ENCODE measurements at places on chromosomes 1 and 21.

DNA sequence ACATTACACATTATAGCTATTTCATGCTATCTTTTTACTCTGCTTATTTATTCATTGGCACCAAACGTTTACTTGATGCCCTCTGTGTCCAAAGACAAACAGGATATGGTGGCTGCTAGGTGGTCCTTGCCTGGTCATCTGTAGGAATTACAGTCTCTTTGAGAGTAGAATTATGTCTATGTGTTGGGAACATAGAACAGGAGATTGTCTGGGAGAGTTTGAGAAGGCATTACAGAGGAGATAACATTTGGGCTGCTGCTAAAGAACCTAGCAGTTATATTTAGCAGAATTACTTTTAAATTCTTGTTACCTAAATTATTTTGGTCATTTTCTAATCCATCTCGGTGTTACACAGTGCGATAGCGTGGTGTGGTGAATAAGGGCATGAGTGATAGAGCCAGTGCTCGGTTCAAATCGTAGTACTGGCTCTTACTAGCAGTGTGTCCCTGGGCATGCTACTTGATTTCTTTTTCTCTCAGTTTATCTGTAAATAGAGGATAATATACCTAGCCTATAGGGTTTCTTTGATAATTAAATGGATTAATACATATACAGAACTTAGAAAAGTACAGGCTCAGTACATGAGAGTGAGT lies 20.5 kb downstream of the RRP15 start:
- no peak for DNase-seq

- DNase-seq, result no peak
Measured at GRCh38 chr1:40824591-40825434, 37.4 kb downstream of the CITED4 start.

GRCh38 chr21:27419153-27419552 lies 452.3 kb upstream of the ADAMTS5 start:
- DNase-seq, result no peak

DNA sequence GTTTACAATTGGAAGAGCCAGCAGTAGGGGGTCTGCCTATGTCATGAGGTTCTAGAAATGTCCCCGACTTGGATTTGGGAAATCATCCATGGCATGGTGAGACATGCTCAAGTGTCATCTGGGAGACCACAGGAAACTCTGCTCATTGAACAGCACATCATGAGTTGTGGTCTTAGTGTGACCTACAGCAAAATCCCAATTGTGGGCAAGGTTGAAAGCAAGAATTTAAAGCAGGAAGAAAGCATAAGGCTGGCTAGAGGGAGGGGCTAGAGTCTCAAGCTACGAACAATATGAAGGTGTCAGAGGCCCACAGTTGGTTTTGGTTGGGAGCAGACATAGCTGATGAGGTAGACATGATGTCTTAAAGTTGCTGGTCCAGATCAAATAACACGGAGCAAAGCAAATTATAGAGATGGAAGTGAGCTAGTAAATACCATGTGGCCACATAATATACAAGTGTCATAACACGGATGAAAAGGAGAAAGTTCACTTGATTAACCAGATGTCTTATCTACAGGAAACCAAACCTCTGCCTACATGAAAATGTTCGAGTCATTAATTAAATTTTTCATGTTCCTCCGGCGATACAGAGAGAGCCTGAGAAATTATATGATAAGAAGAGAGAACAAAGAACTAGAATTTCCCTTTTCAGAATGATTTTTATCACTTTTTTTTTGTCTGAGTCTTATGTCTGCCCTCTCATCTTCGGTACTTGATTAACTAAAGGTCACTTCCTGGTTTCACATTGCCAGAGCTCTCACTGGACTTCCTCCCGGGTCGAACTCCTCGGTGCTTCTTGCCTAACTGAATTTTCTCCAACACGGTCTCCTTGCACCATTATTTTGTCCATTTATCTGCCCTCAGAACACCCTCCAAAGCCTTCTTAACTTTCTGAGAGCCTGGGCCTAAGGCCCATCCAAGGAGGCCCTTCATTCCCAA lies 67.5 kb upstream of the DUSP10 start:
- DNase-seq, result no peak

DNA sequence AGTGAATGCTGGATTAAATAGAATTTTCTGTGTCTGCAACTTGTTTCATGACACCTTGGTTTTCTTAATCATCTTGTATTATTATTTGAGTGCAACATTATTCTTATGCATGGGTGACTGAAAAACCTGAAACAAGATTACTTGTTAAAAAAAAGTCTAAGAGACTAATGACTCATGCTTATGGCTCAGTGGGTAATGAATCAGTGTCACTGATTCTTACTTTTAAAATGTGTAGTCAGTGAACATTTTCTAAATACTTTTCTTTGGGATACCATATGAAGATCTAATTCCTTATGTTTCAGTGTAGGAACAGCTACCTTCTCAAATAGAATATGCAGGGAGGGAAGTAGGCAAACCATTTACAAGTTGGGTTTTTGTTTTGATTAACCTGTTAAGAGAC lies 65.5 kb downstream of the PRKAA2 start:
- DNase-seq, result no peak

- no peak for DNase-seq
Measured at GRCh38 chr1:29179641-29180184, 2.0 kb downstream of the SRSF4 start.

DNA sequence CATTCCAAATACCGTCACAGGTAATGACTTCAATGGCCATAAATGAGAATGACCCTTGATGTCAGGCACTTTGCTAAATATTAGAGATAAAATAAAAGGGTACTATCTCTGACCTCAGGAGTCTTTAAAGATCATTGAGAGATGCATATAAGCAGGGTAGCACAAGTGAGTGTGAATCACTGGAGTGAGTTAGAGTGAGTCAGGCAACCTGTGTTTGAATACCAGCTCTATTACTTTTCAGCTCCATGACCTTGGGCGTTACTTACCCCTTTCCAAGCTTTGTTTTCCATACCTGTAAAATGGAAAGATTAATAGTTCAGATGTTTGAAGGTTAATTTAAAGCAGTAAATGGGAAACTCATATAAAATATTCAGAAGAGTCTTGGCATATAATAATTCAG lies 1058.0 kb upstream of the ADGRL4 start:
- no peak for DNase-seq

DNA sequence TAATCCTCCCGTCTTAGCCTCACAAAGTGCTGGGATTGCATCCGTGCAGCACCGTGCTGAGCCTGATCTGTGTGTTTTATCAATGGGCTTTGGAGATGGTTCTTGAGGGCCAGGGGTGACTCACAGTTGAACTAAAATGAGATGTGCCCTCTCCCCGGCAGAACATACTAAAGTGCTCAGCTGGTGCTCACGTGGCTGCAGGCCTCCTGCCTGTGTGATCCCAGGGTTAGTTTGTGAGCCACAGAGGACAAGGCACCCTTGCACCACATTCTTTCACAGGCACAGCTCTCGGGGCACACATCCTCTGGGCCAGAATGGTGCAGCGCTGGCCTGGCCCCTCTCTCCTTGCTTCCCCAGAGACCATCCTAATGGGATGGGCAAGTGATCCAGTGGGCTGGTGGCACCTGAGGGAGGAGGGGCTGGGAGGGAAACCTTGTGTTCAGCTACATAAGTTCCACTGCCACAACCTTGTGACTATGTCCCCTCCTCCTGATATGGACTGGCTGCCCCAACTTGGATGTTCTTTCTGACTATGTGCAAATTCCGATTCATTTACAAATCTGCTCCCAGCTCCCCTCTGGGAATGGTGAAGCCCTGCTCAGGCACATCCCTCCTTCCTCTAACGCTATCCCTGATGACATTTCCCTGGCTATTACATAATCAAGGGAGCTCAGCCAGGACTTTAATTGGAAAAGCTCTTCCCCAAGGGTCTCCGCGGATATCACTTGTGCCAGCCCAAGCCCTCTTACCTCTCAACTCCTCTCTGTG lies 197.0 kb upstream of the EDN2 start:
- no peak for DNase-seq

- DNase-seq, result no peak
Measured at GRCh38 chr1:81693316-81693715, 107.4 kb upstream of the ADGRL2 start.

- DNase-seq, result no peak
Measured at GRCh38 chr1:91901231-91901630, 15.3 kb upstream of the TGFBR3 start.

DNA sequence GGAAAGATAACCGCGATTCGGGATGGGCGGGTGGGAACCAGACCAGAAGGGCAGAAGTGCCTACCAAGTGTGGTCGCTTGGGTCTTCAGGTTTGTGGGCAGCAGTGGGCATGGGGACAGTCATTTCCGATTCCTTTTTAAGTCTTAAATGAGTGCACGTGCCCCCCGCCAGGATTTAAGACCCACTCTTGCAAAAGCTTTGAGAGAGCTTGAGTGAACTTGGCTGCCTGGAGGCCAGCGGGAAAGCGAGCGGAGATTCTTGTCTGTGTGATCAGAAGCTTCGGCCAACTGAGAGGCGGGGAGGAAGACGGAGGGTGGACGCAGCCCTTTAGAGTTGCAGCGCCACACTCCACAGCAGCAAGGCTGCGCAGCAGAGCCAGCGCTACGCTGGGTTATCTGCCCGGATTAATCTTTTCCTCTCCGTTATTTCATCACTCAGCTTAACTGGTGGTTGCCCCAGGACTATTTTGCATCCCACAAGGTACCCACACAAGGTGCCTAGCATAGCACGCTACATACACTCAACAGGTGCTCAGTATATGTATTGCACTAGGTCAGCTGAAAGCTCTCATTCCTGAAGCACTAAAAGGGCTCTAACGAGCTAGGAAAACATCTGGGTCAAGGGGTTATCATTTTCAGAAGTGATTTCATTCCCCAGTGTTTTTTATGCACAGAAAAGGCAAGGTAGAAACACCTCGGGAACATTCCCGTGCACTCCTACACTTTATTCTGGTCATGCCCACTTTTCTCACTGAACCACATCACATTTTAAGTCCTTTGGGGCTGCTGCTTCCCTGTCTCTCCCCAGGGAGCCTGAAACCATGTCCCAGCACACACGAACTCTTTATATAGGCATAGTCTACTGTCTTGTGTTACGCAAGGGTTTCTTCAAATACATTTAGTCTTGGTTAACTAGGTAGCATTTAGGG lies 1.5 kb upstream of the BATF3 start:
- no peak for DNase-seq

DNA sequence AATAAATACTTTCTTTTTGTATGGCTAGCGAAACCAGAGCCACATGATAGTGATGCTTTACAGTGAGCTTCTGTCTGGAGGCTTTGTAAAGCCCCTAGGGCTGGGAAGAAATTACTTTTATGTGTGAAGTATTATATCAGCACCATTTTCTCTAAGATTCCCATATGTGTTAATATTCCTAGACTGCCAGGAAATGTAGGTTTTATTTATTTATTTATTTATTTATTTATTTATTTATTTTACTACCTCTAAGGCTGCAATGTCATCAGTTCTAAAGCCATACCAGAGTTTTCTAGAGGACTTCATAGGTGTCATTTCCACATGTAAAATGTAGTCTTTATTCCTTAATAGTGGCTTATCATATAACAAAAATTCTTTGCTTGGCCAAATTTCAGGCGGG lies 4.4 kb upstream of the CHI3L1 start:
- DNase-seq, result no peak

DNA sequence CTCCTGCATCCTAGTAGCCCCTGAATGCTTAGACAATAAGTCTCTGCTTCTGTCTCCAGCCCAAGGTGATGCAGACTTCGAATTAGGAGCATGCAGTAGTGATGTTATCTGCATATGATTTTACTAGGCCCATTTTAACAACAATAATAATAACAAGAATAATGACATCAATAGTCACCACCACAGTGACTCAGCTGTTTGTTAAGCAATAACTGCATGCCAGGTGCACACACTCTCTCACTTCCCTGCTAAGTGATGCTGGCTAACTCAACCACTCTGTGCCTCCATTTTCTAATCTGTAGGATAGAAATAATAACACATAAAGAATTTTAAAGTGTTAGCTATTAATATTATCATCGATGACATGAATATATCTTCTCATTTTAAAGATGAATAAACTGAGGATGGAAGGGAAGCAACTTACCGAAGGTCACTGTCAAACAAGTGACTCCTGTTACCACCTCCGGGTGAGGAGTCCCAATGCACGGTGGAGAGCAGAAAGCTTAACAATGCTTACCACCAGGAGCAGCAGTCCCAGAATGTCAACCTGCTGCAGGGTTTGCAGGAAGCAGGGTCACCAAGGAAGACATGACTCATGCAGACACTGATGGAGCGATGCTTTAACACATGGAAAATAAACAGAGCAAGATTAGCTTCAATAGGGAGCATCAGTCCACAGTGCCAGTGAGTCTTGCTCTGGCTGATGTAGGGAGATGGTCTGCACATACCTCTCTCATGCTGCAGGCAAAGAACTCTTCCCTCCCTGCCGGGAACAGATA lies 290.2 kb downstream of the SPATA17 start:
- DNase-seq, result no peak

- DNase-seq, result peak; percentile 16
Measured at GRCh38 chr1:52142220-52143183, 613 bp downstream of the ZFYVE9 start.

GRCh38 chr1:173193639-173194038 lies 13.5 kb downstream of the TNFSF4 start:
- no peak for DNase-seq

- peak; percentile 12 for DNase-seq
Measured at GRCh38 chr1:169529068-169529642, 43.4 kb upstream of the SLC19A2 start.

DNA sequence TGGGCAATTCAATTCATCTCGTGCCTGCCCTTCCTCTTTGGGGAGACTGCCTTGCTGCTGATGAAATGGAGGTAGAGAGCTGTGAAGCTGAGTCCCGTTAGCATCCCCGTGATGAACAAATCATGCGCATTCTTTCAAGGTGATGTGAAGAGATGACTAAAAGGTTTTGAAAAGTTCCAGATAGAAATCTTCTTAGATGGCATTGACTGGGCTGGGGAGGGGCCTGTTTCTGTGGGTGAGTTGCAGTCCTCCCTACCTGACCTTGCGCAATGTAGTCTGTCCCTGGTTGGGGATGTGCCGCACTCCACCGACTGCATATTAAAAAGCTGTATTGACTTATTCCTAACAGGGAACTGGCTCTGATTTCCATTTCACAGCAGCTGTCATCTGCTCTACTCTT lies 49.6 kb downstream of the ST6GALNAC3 start:
- DNase-seq, result no peak

- DNase-seq, result peak; percentile 56
Measured at GRCh38 chr21:42161956-42162681, 56.8 kb upstream of the ABCG1 start.
